ENCODE measurements at places on chromosomes 3 and 15. TPM values are rescaled to one million over a fixed set of nuclear protein-coding genes. Genes with fewer than 3 reads are reported as not detected.

The CYP19A1 gene
- 0.17 TPM for total RNA-seq

The NMB gene
- total RNA-seq = 1.0 TPM

The EPHB3 gene
- 45.2 TPM for total RNA-seq

The RPL35A gene
- 318 TPM for total RNA-seq

The SLC2A2 gene
- not detected for total RNA-seq

The PIERCE2 gene
- 3.3 TPM for total RNA-seq

The TTLL13 gene
- total RNA-seq = 0.21 TPM

The DUOX1 gene
- 44.4 TPM for total RNA-seq

The IL16 gene
- 1.1 TPM for total RNA-seq

The TF gene
- total RNA-seq = 0.24 TPM

The CDV3 gene
- total RNA-seq = 199 TPM

The COX17 gene
- 11.3 TPM for total RNA-seq

The CX3CR1 gene
- not detected for total RNA-seq

The DUOXA1 gene
- total RNA-seq = 6.8 TPM

The MAGEL2 gene
- total RNA-seq = not detected

The NEK10 gene
- 5.1 TPM for total RNA-seq

The PPP1R14D gene
- total RNA-seq = not detected

The MCF2L2 gene
- 2.7 TPM for total RNA-seq

The HIGD2B gene
- total RNA-seq = not detected

The CPNE9 gene
- total RNA-seq = not detected
